ENCODE measurements at places on chromosomes 12 and 14. TPM values are rescaled to one million over a fixed set of nuclear protein-coding genes. Genes with fewer than 3 reads are reported as not detected.

GRCh38 chr12:122072031-122072970, 6.3 kb upstream of the MLXIP start:
- no peak for DNase-seq

GRCh38 chr14:101589486-101590015, 28.3 kb downstream of the DIO3 start:
- no peak for DNase-seq

DNA sequence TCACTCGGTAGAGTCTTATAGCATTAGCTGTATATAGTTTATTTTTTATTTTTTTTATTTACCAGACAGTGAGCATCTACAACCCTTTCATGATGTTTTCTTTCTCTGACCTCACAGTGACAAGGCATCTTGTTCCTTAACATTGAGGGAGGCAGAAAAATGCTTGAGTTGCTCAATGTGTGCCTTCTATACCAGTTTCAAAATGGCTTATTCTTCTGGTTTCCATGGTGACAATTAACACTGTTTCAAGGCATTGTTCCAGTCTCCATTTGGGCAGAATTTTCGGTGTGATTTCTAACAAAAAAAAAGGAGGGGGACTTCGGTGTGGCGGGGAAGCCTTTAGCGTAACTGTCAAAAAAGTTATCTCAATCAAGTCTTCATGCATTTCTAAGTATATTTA, 209.7 kb upstream of the NPAS3 start:
- DNase-seq: no peak

- no peak for DNase-seq
Observed at GRCh38 chr14:71583705-71584104, 348.5 kb upstream of the RGS6 start.

GRCh38 chr14:99145307-99145706, 126.7 kb downstream of the BCL11B start:
- DNase-seq: no peak

Gene GARIN6
- total RNA-seq: not detected

Gene LRTM2
- not detected for total RNA-seq

DNA sequence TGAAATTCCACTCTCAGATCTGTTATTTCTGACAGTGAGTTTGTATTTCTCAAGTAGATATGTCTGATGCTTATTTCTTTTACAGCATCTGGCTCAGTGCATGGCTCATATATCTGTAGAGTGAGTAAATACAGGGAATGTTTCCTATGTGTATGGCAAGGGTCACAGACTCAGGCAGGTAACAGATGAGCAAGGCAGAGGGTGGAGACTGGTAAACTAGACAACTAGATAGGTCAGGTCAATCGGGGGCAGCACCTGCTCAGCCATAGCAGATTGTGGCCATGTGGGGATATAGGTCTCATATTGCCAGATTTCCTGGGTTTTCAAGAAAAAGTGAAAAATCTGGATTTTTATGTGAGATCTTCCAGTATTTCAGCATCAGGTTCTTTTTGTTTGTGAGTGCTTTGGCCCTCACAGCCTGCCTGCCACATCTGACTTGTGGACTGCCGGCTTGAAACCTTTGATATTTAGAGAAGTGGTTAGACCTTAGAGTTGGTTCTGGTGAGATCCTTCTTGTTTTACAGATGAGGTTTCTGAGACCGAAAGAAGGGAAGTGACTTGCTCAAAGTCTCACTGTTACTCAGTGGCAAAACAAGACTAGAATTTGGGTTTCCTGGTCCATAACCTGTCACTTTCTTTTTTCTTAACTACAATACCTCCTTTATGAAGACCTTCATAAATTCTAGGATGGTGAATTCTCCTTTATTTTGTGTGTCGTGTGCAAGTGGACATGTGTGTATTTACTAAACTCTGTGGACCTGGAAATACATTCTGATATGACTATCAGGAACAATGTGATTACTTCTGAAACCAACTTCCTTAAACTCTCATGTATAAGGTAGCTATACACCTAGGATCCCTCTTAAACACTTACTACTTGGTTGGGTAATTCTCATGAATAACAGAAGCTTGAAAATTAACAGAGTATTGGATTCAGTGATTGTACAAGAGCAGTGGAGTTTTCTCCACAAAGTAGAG, 34.4 kb downstream of the PROX2 start:
- no peak for DNase-seq

GRCh38 chr14:100381395-100382105, 58.4 kb downstream of the SLC25A47 start:
- no peak for DNase-seq

- DNase-seq: no peak
Observed at GRCh38 chr12:84689638-84690037, 223.0 kb downstream of the SLC6A15 start.

DNA sequence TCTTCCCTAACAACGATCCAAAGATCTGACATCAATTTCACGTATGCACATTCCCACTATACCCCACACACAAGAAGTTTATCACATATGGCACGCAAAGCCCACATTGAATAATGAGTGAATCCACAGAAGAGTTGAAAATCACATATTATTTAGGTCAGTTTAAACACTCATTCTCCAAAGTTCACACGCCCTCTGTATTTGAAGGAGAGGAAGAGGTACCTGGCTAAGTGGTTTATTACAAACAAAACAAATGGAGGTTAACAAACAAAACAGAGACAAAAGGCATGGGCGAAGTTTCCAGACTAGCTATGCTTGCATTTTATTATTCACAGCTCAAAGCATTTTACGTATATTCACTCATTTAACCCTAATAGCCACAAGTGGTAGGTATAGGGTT, 41.8 kb downstream of the CPM start:
- DNase-seq: no peak

Gene CELA1
- total RNA-seq: not detected

Gene FOXN4
- total RNA-seq: not detected

DNA sequence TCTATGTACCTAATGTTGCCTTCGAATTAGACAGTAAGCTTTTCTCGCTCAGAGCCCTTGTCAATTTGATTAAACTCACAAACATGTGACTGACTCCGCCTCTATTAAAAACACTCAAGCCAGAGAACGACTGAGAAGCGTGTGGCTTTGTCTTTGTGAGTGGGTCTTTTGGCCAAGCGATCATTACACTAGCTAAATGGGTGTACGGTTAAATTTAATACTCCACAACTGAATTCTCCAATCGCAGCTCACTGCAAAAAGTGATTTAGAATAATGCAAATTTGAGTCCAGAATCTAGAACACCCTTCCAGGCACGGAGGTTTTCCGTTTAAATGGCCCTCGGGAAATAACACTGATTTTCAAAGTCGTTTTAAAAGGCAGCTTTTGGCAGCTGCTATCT, 253.7 kb downstream of the EFCAB11 start:
- no peak for DNase-seq

DNA sequence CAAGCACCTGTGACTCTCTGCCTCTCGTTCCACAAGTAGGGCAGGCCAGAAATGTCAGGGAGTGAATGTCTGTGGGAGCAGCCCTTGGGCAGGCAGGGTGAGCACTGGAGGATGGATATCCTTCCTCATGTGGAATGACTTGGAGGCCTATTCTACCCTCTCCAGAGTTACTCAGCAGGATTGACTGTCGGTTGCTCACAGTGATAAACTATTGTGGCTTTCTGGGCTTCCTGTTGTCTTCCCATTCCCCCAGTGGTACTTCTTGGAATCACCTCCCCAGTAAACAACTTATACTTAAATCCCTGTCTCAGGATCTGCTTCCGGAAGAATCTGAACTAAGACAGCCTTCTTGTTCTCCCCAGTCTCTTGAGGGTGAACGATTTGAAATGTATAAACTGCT, 79.6 kb upstream of the MANSC4 start:
- no peak for DNase-seq

GRCh38 chr12:14367040-14367661, 1.7 kb downstream of the ATF7IP start:
- DNase-seq: no peak

- DNase-seq: no peak
Observed at GRCh38 chr12:115611477-115611876, 666.0 kb downstream of the MED13L start.
